Stimulated activated CD4-positive, alpha-beta T cell treated with anti-CD3 and anti-CD28 coated beads, Interleukin-15, amount 100 ng/mL, for 1 hour (primary cell): ENCODE measurements at places on chromosomes 6 and 20.

DNA sequence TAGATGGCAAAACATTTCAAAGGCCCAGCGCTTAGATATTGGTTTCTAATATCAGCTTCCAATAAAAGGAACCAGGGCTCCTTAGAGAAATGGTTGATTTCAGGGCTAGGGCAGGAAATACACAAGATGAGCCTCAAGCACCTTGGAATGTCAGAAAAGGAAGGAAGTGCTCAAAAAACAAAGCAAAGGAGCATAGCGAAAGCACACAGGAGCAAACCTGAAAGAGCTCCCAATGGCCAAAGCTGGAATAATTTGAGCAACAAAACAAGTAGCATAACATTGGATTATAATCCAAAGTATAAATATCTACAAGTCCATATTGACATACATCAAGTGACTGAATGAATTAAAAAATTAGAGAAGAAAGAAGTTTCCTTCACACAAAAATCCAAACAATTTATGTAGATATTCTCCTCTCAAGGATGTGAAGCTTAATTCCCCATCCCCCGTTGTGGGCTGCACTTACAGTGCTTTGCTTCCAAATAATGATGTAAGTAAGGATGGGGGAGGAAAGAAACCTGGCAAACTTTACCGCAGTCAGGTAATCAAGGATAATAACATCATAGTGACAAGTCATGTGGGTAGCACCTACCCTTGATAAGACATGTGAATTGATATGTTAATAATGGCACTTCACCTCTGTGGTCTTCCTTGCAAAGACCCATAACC lies 132.9 kb upstream of the DST start:
- DNase-seq: no peak

- no peak for DNase-seq
Measured at GRCh38 chr6:161906571-161906970, 632.7 kb upstream of the AGPAT4 start.

- no peak for DNase-seq
Measured at GRCh38 chr6:71509191-71510005, 220.8 kb downstream of the OGFRL1 start.

DNA sequence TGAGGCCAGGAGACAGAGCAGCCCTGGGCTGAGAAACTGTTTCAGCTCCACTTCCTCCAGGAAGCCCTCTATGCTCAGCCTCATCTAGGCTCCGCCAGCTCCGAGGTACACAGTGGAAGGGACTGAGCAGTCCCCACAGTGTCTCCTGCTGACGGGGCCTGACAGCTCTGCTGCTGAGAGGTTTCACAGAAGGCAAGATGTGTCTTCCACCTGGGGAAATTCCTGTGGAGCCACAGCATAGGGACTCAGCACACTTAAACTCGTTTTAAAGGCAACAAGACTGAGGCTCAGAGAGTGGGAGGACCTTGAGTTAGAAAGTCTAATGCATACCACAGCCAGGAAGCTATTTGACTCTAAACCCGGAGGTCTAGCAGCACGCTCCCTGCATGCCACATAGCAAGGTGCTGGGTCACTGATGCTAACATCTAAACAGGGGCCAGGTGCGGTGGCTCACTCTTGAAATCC lies 6.8 kb downstream of the ADA start:
- no peak for DNase-seq

DNA sequence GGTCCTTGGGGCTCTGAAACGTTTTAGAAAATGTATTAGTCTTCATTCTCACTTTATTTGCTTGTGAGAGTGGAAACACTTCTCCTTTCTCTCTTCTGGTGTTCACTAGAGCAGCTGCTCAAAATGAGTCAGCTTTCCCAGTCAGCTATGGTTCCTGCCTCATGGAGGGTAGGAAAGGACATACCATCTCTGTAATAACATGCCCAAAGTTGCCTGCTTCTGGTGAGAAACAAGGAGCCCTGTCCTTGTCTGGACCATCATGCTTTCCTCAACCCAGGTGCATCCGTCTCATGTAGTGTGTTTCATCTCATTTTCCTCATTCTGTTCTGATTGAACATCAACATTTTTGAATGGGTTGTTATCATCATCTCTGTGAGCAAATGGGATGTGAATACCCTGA lies 17.1 kb upstream of the TINAG start:
- DNase-seq: no peak

GRCh38 chr6:110882274-110882619 lies 7.7 kb downstream of the AMD1 start:
- DNase-seq: no peak

- no peak for DNase-seq
Measured at GRCh38 chr6:144931172-144932035, 646.3 kb downstream of the UTRN start.

DNA sequence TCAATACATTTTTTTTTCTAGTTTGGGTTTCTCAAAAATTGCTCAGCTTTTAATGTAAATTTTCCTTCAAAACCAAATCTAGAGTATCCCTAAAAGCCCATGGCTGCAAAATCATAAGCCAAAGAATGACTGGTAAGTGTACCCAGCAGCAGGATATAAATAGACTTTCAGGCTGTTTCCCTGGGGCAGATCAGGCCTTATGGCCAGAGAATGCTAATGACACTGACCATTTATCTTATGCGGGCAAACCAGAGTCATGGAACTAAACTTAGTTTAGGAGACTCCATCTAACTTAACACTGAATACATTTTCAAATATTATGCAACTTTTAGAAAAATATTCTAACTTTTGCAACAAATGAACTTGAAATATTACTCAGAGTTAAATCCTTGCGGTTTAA lies 7.4 kb downstream of the OSER1 start:
- DNase-seq: no peak

DNA sequence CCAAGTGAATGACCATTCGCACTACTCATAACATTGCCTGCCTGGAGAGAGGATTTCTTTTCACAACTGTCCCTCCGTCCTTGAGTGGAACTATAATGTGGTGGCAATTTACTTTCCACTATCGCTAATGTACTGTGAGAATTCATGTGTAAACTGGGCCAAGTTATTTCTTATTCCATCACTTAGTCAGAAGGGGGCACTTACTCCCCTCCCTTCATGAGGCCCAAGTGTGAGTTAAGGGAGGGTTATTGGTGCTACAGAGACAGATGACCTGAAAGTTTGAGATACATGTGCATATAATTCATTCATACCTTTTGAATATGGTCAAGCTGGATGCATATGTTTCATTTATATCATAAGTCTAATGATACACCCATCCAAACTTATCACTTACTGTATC lies 65.2 kb upstream of the LOC128125822 start:
- DNase-seq: no peak

- DNase-seq: no peak
Measured at GRCh38 chr6:3899970-3900439, 50.8 kb downstream of the FAM50B start.

DNA sequence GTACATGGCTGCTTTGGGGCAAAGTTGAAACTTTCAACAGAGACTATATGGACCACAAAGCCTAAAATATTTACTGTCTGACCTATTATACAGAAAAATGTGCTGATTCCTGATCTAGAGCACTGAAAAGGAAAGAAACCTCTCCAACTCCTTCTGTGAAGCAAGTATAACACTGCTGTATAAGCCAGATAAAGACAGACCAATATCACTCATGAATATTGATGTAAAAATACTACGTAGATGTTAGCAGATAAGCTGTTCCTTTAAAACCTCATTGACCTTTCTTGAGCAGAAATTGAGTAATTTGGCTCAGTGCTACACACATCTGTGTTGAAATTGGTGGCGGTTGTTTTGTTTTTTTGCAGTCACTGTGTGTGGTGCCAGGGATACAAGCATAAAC lies 69.9 kb upstream of the HDAC2 start:
- no peak for DNase-seq

- DNase-seq: no peak
Measured at GRCh38 chr6:131897621-131898020, 53.6 kb downstream of the CCN2 start.

- no peak for DNase-seq
Measured at GRCh38 chr6:131890091-131890490, 61.1 kb downstream of the CCN2 start.

- no peak for DNase-seq
Measured at GRCh38 chr20:12984069-12984765, 24.6 kb upstream of the SPTLC3 start.

- no peak for DNase-seq
Measured at GRCh38 chr20:37697314-37697713, 3.5 kb downstream of the CTNNBL1 start.

DNA sequence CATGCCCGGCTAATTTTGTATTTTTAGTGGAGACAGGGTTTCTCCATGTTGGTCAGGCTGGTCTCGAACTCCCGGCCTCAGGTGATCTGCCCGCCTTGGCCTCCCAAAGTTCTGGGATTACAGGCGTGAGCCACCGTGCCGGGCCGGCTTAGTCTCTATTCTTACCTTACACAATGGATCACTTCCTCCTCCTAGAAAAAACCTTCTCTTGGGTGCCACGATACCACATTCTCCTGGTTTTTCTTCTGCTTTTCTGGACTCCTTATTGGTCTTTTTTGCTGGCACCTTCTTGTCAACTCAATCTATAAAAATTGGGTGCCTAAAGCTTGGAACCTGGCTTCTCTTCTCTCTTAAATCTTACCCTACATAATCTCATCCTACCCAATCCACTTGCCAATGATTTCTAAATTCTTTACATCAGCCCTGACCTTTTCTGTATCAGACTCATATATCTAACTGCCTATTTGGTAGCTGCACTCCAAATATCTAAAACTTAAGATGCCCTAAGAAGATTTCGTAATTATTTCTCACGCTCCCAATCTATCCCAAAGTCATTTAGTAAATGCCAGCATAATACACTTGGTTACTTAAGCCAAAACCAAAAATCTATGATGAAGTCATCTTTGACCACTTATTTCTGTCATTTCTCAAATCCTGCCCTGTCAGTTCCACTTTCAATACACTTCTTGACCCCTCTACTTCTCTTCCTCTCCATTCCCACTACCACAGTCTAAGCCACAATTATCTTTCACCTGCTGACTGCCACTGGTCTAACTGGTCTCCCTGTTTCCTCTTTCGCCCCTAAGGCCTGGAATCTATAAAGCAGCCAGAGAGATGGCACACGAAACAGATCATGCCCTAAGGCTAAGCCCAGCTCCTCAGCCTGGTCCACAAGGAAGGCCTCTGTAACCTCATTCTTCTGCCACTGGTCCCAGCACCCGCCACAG lies 43.2 kb downstream of the ELMO2 start:
- no peak for DNase-seq

GRCh38 chr6:15435468-15435867 lies 189.6 kb downstream of the JARID2 start:
- DNase-seq: no peak

- no peak for DNase-seq
Measured at GRCh38 chr20:25238319-25239037, 9.4 kb upstream of the PYGB start.

DNA sequence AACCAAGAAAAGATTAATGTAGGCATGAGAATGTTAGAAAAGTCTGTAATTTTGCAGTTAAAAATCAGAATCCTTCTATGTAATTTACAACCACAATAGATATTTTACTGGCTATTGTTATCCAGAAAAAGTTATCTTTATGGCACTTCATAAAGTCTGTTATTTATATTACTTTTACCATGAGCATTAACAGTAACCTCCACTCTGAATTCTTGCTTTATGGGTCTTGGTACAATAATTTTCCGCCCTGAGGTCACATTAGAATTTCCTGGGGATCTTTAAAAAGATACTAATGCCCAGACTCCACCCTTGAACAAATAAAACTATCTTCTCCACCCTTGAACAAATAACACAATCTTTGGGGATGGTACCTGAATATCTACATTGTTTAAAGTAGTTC lies 9.6 kb downstream of the RSPO3 start:
- DNase-seq: no peak

GRCh38 chr6:136921936-136922684 lies at the start of gene SLC35D3:
TSS of gene SLC35D3 (plus strand) at chr6:136922301. CDS start at chr6:136922429, 128 bp downstream.
- peak; percentile 2 for DNase-seq

DNA sequence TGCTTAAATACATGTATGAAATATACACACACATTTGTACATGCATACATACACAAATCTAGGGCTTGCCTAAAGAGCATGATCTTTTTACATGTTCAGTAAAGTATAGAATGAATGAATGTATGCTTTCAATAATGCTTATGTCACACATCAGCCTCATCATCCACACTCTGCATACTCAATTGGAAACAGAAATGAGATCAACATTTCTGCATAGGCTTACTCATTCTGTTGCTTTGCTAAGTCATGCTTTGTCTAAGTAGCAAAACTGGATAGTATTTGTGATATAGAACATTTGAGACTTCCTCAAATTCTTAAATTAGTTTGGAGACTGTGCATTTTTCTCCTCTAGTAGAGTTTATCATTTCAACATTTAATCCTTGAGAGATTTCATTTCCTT lies 343.3 kb downstream of the ADGRB3 start:
- DNase-seq: no peak

DNA sequence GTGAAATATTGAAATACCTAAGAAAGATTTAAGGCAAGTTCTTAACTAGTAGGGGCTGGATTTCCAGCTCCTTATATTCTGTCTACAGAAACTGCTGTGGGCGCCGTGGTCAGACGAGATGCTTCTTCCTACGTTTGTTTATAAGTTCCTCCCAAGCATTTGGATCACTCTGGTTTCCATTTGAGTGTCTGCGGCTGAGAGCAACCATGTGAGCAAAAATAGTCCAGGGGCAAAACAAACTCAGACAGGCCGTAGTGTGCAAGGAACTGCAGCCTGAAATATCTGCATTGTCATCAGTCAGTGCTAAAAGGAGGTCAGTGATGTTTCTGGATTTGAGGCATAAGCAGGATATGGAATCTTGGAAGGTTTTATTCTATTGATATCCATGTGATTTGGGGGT lies 485.9 kb upstream of the JAG1 start:
- no peak for DNase-seq

DNA sequence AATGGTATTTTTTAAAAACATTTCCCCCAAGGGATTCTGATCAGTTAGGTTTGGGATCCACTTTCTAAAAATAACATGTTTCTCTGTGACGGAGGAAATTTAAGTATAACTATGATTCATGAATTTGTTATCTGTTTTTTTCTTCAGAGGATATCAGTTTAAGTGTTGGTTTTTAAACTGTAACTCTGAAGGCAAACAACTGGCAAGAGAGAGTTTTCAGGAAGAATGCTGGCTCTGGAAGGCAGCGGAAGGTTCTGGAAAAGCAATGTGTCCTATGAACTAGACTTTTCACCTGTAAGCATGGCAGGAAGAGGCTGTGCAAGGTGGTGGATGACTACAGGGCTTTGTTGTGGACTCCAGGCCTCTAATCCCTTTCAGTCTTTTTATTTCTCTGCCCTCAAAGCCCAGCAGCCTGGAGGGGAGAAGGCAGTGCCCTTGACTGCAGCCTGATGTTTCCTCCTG lies 153.1 kb downstream of the GMPR start:
- no peak for DNase-seq

DNA sequence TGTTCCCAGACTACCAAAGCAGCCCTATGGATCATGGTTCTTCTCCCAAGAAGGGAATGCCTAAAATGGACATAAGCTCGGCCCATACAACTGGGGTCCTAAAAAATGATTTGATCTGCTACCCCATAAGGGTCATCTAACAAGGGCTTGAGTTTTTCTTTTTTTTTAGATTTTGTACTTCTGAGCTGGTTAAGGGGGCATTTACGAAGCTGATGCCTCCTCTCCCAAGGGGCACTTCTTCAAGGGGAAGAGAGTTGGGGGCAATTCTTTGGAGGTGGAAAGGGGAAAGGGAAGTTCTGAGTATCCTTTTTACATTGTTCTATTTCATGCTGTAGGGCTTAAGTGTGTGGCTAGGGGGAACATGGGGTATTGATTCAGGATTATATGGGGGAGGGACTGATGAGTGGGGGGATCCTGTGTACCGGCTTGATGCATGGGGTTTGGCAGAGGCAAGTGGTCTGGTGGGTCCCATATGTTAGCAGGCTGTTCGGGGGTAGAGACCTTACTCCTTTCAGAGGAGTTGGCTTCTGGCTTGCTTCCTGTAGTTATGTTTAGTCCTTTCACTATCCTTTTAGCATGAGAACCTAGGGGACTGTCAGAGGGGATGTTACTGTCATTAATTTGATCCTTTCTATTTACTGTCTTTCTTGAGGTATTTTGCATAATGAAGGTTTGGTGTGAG lies 8.1 kb upstream of the ZNFX1 start:
- DNase-seq: no peak
